ENCODE measurements at places on chromosomes 11 and 22.

GRCh38 chr11:45928535-45929215, 6.2 kb downstream of the LARGE2 start:
- DNase-seq: no peak

- DNase-seq: no peak
Observed at GRCh38 chr22:36577019-36577418, 48.1 kb upstream of the EIF3D start.

GRCh38 chr11:46808799-46809431, 37.2 kb downstream of the CKAP5 start:
- DNase-seq: no peak

DNA sequence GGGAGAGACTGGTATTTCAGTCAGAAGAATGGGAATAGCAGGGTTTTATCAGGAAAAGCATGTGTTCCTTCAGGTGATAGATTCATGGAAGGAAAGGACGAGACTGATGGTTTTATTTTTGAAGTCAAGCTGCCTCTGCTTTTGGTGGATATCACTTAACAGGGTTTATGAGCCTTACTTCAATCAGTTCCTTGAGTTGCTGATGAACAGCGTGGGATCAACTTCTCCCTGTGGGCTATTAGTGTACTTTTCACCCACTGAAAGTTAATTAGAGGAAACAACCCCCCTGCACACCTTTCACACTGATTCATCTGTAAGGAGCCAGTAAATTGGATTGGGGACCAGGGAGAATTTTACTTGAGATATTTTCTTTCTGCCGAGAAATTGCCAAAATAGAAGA, 479.0 kb downstream of the NELL1 start:
- DNase-seq: no peak

DNA sequence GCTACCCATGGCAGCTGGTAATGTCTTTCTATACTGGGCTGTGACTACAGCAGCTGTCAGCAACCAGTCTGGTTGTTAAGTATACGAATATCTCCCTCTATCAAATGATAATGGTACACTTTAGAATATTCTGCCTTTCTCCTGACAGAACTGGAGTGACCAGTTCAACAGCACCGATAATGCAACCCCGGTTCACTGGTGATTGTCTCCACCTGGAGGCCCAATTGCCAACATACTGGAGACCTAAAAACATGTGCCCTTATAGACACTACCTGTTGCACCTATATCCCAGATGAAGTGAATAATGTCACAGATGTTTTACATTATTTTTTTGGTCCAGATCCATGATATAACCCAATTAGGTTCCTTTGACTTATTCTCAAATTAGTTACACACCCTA, 21.1 kb downstream of the OR5P2 start:
- no peak for DNase-seq

GRCh38 chr11:27619039-27619574, 81.1 kb downstream of the BDNF start:
- DNase-seq: no peak

GRCh38 chr11:4436411-4436810, 12.7 kb upstream of the OR52K2 start:
- DNase-seq: no peak

- no peak for DNase-seq
Observed at GRCh38 chr11:128316541-128317227, 270.7 kb downstream of the ETS1 start.

DNA sequence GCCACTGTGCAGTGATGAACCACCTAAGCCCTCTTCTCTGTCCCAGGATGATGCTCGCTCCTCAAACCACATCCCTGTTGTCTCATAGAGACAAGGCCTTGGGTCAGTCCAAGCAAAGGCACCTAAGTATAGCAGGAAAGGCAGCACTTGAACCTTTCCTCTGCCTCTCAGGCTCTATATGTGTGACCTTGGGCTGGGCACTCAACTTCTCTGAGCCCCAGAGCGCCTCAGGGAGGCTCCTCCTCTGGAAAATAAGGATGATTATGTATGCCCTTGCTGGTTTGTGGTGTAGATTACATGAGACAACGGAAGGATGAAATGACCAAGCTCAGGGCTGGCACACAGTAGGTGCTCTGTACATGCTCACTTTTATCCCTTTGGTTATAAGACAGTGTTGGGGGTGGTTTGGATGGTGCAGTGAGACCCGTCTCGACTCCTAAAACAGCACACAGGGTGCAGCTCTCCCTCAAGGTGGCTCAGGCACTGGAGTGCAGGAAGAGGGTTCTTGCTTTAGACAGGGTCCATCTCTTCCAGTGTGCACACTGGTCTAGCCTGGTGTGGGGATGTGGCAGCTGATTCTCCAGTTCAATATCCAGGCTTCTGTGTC, 40.2 kb upstream of the ACCSL start:
- DNase-seq: no peak

DNA sequence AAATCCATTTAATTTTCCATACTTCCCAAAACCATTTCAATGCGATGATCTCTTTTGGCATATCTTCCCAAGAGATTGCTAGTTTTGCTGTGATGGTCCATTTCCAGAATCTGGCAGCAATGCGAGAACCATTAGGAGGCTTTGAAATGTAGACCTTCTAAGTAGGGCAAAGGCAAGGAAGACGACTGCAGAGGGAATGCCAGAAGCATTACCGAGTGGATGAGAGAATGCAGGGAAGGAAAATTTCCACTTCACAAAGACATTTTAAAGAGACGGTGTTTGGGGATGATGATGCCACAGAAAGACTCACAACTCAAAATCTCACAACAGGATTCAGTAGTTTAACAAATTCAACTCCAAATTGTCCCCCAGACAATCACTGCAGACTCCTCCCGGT, 471 bp upstream of the CEP126 start:
- DNase-seq: no peak

- no peak for DNase-seq
Observed at GRCh38 chr11:131195661-131196517, 174.5 kb upstream of the NTM start.

DNA sequence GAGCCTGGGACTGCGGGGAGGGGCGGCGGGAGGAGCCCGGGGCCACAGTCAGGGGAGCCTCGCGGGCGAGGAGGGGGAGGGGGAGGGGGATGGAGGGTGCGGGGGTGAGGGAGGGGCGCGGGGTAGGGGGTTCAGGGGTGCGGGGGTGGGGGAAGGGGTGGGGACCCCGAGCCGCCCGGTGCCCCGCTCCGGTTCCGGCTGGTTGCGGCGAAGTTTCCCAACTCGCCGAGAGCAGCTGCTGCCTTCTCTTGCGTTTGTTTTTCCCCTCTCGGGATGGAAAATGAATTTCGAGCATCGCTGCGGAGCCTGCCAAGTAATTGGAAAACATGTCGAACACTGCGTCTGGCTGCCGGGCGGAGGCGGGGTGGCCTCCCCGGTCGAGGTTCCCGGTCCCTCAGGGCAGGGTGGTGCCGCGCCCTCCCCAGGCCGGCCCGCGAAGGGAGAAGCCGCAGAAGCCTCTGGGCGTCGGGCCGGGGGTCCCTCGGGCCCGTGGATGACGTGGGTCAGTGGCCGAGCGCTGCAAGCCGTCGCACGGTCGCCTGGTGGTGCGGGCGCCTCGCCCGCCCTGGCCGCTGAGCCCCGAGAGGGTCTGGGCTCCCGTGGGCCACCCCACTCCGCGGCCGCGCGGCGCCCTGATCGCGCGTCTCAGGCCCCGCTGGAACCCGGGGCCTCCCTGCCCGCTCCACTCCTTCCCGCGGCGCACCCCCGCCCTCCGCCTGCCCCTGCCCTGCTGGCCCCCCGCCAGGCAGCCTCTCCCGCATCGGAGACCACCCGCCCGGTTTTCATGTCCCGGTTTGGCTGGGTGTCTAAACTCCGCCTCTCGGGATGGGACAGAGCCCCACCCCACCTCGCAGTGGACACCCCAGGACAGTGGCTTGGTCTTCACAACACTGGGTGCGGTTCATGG, 12.1 kb downstream of the SPATA19 start:
- DNase-seq: no peak

DNA sequence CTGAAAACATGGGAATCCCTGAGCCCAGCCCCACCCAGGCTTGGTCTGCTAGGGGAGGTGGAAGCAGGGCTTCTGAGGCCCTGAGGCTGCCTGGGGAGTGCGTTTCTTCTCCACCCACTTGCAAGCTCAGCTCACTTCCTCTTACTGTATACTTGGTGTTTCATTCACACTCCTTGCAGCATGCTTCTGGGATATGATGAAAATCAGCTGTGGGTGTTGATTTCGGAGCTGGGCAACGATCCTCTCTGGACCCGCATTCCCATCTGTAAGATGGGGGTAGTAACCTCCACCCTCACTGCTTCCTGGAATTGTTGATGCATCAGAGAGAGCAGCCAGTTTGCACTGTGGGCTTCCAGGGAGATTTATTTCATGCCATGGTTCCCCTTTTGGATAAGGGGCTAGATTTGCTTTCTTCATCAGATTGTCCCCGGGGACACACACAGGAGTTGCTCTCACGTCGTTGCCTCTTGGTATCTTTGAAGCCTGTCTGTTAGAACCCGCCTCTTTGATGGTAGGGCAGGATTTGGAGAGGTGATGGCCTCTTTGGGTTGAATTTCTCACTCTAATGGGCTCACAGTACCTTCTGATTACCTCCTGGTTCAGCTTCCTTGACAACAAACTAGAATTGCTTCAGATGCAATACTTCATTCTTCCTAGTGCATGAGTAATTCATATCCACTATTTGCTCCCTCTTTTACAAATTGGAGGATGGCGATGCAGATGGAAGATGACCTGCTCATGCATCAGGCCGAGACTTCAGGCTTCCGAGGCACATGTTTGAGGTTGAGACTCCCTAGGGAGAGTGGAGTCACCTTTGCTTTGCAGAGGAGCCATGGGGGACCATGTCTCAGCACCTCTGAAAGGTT, 40.4 kb downstream of the BCR start:
- DNase-seq: no peak

DNA sequence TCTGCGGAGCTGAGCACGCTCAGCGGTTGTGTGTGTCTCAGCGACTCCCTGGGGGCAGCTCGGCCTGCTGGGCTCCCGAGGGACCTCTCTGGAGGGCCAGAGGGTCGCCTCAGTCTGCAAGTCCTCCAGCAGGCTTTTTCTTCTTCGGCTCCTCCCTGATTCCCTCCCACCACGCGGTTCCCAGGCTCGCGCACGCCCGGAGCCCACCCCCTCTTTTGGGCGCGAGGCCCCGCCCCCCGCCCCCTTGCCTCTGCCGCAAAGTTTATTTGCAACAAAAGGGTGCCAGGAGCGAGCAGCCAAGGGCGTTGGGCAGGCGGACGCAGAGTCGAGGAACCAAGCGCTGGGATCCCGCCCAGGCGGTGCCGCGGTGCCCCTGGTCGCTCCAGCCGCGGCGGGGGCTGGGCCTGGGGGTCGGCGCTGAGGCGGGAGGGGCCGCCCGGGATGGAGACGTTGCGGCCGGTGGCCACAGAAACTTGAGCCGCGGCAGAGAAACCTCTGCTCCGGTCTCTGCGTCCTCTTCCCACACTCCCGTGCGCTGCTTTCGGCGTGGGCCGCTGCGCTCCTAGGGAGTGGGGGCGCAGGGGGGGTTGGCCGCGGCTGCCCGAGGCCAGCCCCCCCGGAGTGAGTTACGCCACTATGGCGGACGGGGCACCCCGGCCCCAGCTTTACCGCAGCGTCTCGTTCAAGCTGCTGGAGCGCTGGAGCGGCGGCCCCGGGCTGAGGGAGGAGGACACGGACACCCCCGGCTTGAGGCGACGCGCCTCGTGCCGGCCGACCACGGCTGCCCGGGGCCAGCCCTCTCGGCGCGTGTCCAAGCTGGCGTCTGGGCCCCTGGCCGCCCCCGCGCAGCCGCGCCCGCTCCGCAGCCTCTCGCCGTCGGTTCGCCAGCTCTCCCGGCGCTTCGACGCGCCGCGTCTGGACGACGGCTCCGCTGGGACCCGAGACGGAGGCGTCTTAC, at the start of gene ARHGEF17:
TSS of gene ARHGEF17 (plus strand) at position 274 of the 958 bp plus-strand sequence. CDS start at position 637, 363 bp downstream.
- DNase-seq: no peak

DNA sequence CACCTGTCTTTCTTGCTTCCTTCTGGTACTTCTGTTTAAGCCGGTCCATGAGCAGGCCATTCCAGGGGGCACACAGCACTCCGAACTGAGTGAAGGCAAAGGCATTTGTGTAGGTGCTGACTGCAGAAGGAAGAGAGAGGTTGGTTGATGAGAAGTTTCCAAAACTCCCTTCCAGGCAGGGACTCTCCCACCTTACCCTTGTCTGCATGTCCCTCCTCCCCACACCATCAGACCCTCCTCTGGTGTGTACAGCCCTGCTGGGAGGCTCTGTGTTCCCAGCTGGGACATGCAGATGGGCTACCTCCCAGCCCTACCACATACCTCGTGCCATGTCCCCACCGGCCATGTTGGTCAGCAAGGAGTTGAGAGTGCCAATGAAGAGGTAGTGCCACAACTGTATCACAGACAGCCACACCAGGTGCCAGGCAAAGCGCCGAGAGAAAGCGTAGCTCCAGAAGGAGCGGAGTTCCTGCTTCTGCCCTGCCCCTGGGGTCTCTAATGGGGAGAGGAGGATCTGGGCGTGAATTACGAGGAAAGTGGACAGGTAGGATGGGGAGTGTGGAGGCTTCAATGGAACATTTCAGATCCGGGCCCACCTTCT, 12.2 kb downstream of the SLC43A3 start:
- no peak for DNase-seq
